ENCODE measurements at places on chromosomes 4 and X.
A peak's percentile ranks its signal among the peaks of the same experiment; 100 is the strongest.

- DNase-seq = no peak
Measured at GRCh38 chr4:112885897-112886296, 163.6 kb upstream of the ANK2 start.

DNA sequence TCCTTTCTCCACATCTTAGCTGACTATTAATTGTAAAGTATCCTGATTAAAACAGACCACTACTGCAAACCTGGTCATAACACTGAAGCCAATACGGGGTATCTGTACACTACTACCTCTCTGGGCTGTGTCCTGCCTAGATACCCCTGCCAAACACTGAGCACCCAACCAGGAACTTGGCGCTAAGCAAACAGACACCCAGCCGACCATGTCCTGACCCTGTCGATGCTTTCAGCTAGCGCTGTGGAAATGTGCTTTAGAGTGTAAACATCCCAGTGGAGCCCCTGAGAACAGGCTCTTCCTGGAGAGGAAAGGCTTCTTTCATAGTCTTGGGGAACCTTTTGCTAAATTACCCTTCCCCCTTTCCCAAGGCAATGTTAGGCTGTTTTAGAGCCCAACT lies 52.9 kb downstream of the CCNG2 start:
- DNase-seq = no peak

DNA sequence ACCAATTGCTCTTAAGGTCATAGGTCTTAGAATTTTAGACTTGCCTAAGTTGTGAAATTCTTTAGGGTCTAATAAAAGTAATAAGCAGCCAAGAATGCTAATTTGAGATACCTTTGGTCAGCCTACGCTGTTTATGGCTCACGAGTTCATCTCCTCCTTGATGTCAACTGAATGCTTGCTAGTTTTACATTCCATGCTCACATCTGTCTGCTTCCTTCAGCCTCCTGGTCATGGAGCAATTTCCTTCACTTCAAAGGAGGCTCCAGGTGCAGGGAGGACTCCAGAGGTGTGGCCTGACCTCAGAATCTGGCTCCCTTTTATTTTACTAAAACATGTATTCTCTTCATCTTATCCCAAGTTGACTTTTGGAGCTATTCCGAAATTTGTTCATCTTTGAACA lies 23.3 kb upstream of the LNX1 start:
- DNase-seq = no peak

- no peak for DNase-seq
Measured at GRCh38 chrX:22536746-22537304, 264.1 kb downstream of the CBLL2 start.

DNA sequence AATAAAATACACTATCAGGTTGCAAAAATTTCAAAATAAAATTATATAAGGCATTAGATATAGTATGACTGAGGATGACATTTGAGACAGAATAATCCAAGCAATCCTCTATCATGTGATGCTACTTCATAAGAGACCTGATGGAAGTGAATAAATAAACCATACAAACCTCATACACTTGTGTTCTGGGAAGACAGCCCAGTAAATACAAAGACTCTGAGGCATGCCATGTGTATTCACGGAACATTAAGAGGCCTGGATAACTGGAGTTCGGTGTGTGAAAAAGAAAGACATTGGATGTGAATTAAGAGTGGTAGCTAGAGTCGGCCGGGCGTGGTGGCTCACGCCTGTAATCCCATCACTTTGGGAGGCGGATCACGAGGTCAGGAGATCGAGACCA lies 364.2 kb downstream of the ADAM29 start:
- DNase-seq = peak; percentile 18

GRCh38 chrX:19740744-19741143 lies 146.7 kb downstream of the SH3KBP1 start:
- no peak for DNase-seq

DNA sequence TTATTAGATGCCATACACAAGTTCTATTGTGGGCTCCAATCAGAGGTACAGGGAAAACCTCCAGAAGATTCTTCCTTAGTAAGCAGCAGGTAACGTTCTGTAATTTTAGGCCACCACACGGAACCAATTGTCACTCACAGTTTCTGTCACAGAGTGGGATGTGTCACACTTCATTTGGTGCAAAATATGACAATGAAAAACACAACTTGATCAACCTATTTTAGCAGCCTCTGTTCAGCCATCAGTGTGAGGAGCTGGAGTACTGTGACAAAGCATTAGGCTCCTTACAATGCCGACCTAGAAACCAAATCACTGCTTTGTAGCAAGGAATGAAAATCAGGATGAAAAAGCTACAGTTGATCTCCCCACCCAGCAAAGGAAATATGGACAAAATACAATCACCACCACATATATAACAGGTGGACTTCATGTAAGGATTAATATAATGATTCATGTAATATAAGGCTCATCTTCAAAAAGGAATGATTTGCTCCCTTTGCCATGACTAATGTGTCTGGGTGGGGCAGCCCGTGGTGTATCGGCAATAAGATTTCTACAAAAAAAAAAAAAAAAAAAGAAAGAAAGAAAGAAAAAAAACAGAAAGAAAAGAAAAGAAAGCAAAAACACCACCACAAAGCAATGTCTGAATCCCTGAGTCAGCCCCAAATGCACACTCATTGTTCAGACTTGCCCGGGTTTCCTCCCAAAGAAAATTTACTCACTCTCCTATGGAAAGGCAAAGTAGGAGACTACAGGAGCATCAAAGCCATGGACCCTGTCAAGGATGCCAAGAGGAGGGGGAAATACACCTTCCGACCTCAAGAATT lies 36.0 kb downstream of the SLC9A7 start:
- peak; percentile 21 for DNase-seq

DNA sequence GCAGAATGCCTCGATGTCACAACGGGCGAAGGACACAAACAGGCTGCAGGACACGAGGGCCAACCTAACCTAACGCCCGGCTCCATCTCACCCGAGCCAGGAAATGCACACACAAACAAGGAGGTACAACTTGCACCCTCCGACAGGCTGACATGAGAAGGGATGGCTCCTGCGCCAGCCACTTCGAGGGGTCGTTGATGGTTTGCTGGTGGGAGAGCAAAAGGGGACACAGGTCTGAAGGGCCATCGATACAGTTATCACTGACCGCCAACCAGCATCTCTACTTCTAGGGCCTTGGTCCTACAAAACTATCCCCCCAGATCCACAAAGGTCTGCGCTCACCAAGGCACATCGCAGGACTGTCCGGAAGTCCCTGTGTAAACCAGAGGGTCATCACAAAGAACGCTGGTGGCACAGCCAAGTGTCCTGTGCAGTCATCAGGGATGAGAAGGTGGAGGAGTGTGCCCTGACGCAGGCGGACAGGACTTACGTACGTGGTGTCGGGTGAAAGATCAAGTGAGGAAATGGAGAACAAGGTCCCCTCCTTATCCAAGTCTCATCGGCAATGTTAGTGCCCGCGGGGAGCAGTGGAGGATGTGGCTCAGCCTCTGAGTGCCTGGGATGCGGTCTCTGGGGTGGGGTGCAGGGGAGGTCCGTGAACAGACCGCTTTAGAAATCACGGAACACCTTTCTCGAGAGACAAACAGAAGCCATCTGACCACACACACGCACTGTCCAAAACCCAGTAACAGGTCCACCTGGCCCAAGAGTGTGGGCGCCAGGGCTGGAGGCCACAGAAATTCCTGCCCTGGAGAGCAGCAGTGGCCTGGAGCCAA lies 7.0 kb downstream of the MXD4 start:
- no peak for DNase-seq

DNA sequence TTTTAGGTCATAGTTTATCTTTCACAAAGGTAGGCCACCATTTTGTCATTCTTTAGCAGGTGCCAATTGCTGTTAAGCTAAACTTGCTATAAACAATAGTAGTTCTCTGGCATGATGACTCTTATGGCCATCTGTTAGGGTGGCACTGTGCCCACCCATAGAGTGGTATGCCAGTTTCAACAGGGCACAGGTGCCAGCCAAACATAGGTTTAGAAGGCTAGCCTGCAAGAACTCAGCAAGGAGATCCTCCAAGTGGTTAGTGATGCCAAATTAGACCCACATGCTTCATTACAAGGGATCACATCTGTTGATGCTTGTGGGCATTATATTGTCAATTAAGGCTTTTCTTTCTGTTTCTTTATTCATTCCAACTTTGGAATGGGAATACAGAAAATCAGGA lies 204.5 kb downstream of the FMR1NB start:
- DNase-seq = no peak

DNA sequence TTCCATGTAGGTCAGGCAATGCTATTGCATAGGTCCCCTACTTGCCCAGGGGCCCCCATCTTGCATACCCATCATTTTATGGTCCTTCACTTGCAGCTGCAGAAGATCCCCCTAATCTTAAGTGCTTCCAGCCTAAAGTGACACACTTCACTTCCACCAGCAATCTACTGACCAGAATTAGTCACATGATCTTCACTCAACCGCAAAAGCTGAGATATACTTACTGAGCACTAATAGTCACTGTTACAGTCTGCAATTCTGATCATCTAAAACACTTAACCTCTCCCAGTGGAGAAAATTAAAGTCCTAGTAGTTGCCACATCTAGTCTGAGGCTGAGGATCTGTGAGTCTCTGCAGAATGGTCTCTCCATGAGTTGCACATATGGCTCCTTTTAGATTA lies 82.1 kb downstream of the AREG start:
- no peak for DNase-seq

DNA sequence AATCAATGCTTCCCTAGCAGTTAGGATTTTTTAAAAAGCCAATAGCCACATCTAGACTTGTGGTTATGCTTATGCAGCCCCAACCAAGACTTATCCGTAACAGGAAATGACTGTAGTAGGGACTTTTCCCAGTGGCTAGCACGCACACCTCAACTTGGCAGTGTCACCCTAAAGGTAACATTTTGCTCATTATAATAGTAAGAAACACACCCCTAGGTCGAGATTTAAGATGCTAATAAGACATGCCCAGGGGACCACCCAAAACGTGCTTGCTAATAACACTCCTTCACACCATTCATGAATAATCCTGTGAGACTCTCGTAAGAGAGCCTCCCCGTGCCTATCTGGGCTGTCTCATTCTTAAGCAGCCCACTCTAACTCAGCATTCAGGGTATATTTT lies 195.3 kb downstream of the CHIC1 start:
- no peak for DNase-seq

- DNase-seq = no peak
Measured at GRCh38 chrX:47232197-47232802, 509 bp upstream of the USP11 start.

- DNase-seq = peak; percentile 77
Measured at GRCh38 chrX:134936542-134936941, 54.2 kb upstream of the SMIM10 start.

DNA sequence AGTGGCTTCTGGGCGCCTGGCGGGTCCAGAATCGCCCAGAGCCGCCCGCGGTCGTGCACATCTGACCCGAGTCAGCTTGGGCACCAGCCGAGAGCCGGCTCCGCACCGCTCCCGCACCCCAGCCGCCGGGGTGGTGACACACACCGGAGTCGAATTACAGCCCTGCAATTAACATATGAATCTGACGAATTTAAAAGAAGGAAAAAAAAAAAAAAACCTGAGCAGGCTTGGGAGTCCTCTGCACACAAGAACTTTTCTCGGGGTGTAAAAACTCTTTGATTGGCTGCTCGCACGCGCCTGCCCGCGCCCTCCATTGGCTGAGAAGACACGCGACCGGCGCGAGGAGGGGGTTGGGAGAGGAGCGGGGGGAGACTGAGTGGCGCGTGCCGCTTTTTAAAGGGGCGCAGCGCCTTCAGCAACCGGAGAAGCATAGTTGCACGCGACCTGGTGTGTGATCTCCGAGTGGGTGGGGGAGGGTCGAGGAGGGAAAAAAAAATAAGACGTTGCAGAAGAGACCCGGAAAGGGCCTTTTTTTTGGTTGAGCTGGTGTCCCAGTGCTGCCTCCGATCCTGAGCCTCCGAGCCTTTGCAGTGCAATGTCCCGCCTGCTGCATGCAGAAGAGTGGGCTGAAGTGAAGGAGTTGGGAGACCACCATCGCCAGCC lies at the start of gene ATOH1:
Gene ATOH1, plus strand, starts transcription at position 422 of the 663 bp plus-strand sequence. Its CDS starts 174 bp downstream, at position 596.
- DNase-seq = no peak

GRCh38 chr4:127993151-127993550 lies 27.9 kb downstream of the ABHD18 start:
- DNase-seq = no peak

- DNase-seq = no peak
Measured at GRCh38 chr4:144185086-144185485, 44.6 kb upstream of the GYPA start.

DNA sequence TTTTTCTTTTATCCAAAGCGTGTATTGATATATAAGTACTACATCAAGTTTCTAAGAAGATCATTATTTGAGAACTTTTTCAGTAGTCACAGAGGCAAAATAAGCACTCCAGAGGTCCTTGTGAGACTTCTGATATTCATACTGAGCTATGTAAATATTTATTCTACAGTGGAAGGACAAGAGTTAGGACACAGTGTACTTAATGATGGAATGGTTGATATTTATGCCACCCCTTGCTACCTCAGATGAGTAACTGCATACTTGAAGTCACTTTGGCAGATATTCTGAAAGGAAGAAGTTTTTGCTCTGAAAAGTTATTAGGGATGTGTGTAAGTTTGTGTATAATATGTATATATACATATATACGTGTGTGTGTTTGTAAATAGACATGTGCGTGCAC lies 30.3 kb downstream of the MAGEA1 start:
- no peak for DNase-seq

DNA sequence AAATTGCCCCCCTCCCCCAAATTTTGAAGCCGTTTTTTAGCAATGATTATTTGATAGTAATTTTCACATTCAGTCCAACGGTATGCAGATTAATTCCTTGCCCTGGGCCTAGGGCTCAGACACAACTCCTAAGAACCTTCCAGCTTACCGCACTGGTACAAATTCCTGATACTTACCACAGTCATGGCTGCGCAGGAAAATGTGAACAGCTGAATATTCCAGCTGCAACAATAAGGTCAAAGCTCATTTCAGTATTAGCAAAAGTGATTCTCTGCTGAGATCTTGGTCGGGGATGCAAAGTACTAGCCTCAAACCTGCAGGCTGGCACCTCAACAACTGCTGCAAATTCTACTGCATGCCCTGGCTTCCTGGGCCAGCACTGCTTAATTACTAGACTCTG lies 3.0 kb downstream of the ATP11C start:
- DNase-seq = no peak

DNA sequence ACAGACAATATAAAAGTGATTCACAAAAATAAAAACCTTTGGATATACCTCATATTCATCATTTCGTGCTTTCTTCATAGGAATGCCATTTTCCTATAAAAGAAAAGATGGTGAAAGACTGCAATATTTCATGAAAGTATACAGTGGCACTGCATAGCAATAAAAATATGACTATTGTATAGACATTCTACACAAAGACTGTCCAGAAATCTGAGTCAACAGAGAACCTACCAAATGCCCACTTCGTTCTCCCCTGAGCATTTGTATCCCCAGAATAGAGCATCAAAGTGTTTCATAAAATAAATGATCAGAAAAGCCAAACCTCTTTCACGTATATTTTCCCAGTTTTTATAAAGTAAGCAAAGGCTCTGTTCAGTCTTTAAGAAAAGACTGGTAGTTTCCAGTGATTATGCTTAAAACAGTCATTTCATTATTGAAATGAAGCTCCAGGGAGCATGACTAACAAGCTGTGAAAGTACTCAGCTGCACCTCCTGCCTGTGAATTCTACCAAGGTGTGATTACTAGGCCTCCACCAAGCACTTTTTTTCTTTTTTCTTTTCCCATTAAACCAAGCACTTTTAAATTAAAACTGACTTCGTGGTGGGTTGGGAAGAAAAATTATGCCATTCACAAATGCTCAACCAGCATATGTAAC lies 20.2 kb downstream of the PPA2 start:
- no peak for DNase-seq
